ENCODE measurements at places on chromosomes 6 and 20.

DNA sequence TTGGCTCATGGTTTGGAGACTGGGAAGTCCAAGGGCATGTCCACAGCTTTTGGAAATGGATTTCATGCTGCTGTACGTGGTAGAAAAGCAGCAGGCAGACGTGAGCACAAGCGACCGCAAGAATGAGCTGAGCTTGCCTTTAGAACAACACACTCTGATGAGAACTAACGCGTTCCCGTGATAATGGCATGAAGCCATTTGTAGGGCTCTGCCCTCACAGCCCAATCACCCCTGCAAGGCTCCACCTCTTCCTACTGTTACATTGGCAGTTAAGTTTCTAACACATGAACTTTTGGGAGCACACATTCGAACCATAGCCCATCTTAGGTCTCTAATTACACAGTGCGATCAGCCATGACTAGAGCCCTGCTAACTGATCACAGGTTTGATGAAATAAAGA is 107.5 kb upstream of the TMEM170B start:
- DNase-seq: no peak

DNA sequence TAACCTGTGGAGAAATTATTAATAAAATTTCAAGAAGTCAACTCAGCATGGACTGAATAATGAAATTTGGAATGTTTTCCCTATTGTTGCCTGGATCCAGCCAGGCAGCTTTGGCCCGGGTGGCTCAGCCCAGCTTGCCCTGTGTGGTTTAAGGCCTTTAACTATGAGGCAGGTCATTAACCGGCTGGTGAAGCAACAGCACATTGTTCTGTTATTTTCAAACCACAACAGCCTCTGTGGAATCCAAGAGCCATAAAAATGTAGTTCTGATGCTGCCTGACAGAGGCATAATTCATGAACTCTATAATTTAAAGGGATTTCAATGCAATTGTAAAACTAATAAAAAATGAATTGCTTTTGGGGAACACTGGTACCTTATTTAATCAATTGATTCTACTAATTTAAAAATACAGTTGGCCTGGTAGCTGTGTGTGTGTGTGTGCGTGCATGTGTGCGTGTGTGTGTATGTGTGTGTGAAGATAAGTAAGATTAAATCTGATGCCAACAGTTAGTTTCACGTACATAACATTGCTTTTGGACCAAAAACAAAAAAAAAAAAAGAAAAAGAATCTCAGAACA is 117.7 kb downstream of the RPS12 start:
- DNase-seq: peak; percentile 50

GRCh38 chr20:19849341-19850197 is 91.5 kb downstream of the RIN2 start:
- no peak for DNase-seq

GRCh38 chr6:15246666-15247499 is 1.0 kb downstream of the JARID2 start:
- peak; percentile 43 for DNase-seq

GRCh38 chr6:170096803-170097504 is 193.9 kb downstream of the DLL1 start:
- no peak for DNase-seq

- DNase-seq: no peak
Measured at GRCh38 chr20:61776491-61777075, 289.1 kb downstream of the TAF4 start.

DNA sequence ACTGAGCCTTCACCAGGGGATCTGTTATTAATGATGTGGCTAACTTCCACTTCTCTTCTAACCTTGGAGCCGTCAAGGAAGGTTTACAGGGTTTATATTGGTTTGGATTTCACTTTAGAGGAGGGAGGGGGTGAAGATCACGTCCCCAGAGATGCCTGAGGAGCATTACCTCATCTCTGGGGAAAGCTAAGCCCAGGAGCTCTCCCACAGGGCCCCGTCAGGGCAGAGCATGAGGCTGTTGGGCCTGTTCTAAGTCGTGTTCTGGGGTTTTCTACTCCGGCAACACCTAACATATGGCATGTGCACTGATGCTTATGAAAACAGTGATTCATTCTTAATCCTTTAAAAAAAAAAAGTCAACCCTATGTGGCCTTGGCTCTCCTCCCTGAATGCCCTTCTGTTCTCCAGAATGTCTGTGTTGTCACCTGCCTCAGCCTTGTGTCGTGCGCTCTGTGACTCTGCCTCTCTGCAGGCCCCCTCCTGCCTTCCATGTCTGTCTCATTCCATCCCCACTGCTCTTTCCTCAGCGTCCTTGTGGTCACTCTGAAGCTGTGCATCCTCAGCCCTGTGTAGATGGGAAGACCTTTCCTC is 97.4 kb upstream of the JARID2 start:
- peak; percentile 21 for DNase-seq

- no peak for DNase-seq
Measured at GRCh38 chr6:44035621-44036020, 91.6 kb downstream of the MRPL14 start.

GRCh38 chr6:123588546-123588895 is 48.2 kb downstream of the TRDN start:
- no peak for DNase-seq

DNA sequence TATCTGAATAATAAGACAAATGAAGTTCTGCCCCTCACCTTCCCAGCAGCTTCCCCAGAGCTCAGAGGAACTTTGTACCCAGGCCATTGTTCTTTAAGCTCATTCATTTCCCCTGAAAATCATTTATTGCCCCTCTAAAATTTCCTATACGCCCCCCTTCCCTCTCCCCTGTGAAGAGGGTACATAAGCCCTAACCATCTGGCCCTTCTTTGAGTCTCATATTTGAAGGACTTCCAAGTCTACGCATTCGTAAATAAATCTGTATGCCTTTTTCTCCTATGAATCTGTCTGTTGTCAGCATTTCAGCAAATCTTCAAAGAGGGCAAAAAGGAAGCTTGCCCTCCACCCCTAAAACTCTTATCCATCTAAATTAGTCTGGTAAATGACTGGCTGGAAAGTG is 73.1 kb upstream of the DST start:
- peak; percentile 39 for DNase-seq

DNA sequence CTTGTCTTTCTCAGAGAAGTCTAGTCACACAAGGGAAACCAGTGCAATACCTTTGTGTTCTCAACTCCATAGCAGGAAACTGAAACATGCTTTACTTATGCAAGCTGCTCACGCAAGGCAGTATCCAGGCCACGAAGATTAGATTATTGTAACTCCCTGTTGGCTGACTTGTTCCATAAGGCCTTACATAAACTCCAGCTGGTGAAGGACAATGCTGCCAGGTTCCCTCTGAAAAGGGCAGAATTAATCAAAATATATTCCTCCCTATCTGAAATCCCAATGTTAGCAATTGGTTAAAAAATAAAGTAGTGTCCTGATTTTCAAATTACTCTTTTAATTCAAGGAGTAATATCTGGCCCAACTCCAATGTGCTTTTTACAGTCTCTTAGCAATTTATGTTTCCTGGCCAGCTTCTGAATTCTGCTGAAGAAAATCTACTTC is 966.6 kb downstream of the HACE1 start:
- DNase-seq: no peak

GRCh38 chr20:57071954-57072583 is 194.4 kb downstream of the BMP7 start:
- no peak for DNase-seq

All from neural progenitor cell (in vitro differentiated cells).